ENCODE measurements at places on chromosomes 6 and 20.

GRCh38 chr6:166998256-166999144 is 697 bp upstream of the CEP43 start:
- no peak for DNase-seq

GRCh38 chr6:15642276-15642675 is 20.6 kb downstream of the DTNBP1 start:
- no peak for DNase-seq

GRCh38 chr6:120779441-120779840 is 554.8 kb downstream of the TBC1D32 start:
- DNase-seq: no peak

- no peak for DNase-seq
These were observed 100.4 kb downstream of the MYO6 start for GRCh38 chr6:75849329-75850025.

DNA sequence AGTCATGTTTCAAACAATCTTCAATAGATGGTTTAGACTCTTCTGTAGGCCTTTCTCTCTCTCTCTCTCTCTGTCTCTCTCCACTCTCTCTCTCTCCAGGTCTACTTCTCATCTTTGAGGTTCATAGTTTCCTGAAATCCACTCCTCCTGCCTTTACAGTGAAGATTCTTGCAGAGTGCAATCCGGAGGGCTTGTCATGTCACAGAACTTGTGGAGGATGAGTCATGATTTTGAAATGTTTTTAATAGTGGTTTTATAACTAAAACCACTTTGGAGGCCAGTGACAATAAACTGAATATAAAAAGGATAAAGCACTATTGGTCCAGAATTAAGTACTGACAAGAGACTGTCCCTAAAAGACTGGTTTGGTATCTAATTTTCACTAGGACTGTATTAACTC is 156.3 kb downstream of the KIF6 start:
- DNase-seq: no peak
